Stimulated activated CD4-positive, alpha-beta T cell treated with anti-CD3 and anti-CD28 coated beads, Interleukin-4, amount 100 ng/mL, for 1 hour (primary cell): ENCODE measurements at places on chromosomes 3 and 15.

DNA sequence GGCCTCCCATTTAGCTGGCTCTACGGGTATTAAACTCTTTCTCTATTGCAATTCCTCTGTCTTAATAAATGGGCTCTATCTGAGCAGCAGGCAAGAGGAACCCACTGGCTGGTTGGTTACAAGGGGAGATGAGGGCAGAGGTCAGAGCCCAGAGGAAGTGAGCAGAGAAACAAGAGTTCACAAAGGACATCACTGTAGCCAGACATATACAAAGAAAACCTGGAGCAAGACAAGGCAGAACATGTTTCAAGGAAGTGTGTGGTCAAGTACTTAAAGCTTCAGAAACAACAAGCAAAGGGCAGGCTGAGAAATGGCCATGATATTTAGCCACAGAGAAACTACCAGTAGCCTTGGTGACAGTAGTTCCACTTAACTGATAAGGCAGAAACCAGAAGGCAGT lies 24.3 kb downstream of the SUSD5 start:
- no peak for DNase-seq

GRCh38 chr3:190261015-190261414 lies 61.2 kb downstream of the CLDN1 start:
- no peak for DNase-seq

GRCh38 chr15:82966671-82967071 lies 14.2 kb upstream of the HOMER2 start:
- DNase-seq, result no peak

DNA sequence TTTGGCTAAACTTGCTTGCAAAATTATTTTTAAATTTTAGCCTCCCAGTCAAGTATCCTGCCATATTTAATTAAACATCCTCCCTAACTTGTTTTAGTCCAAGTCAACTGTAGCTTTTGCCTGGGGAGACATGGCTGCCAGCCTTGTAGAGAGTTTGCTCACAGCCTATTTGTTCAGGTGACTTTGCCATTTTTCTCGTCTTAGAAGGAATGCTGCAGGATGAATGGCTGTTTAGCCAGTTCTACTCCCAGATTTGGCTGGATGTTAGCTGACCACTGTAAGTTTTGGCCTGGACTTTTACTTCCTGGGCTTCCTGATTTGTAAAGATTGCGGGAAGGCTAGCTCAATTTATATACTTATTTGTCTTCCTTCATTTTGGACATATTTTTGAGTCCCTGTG lies 236.4 kb upstream of the SGO1 start:
- no peak for DNase-seq

GRCh38 chr3:197883541-197883940 lies 66.4 kb upstream of the RPL35A start:
- DNase-seq, result no peak

- no peak for DNase-seq
These were observed 71.4 kb downstream of the GHSR start for GRCh38 chr3:172376881-172377280.

DNA sequence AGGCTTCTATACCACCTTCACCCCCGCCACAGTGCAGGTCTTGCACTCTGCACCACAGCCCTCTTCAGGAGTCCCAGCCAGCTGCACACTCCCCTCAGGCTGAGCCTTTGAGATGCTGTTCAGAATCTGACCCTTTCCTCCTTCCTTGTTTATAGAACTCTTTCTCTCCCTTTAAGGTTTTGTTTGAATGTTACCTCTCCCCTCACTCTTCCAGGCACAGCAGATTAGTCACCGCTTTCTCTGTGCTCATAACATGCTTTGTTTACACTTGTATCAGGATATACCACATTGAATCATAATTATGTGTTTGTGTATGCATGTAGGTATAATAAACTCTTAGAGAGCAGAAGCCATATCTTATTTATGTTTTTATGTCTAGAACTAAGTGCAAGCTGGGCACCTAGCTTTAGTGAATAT lies 168.4 kb upstream of the BCL6 start:
- DNase-seq, result no peak

GRCh38 chr3:55300701-55301100 lies 186.4 kb downstream of the WNT5A start:
- DNase-seq, result no peak

DNA sequence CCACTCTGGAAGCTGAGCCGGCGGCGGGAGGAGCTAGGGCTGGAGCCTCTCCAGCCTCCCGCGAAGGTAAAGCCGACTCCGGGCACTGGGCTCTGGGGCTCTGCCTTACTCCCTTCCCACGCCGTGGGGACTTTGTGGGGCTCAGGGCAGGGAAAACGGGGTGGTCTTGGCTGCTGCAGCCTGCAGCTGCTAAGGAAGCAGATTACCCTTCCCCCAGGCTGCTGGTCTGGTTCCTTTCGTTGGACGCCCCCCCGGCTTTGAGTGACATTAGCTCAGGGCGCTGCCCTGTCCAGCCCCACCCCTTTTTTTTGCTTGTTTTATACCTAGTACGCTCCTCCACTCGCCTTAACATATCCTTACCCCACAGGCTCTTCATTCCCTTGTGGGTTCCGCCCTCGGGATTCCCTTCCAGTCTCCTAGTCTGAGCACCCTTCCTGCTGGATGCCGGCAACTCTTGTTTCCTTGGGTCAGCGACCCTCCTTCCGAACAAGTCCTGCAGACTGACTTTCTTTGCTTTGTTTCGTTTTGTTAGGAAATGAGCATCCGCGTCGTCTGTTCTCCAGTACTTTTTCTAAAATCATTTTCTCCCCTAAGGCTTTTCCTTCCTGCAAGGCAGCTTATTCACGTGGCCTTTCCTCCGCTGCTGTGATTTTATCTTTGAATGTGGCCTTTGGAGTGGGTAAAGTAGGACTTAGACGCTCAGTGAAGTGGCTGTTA lies 551 bp downstream of the DNAJC13 start:
- peak; percentile 43 for DNase-seq

GRCh38 chr3:51354172-51354571 lies 30.9 kb upstream of the MANF start:
- DNase-seq, result no peak

- no peak for DNase-seq
These were observed 70.2 kb upstream of the PIK3R4 start for GRCh38 chr3:130816561-130817445.

DNA sequence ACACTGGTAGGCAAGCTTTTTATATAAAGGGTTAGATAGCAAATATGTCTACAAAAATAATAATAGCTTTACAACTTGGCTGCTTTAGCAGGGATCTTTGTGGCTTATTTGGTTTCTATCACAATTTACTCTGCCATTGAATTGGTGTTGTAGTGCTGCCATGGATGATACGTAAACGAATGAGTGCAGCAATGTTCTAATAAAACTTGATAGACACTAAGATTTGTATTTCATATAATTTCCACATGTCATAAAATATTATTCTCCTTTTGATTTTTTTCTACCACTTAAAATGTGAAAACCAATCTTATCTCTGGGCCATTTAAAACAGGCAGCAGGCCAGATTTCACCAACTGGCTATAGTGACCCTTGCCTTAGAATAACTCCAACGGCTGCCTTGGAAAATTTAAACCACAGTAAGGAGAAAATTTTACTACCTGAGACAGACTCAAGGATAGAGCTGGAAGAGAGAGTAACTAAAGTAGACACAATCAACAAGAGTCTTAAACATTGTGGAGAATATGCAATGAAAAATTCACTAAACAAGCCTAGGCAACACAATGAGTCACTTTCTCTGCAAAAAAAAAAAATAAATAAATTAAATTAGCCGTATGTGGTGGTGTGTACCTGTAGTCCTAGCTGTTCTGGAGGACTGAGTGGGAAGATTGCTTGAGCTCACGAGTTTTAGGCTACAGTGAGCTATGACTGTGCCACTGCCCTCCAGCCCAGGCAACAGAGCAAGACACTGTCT lies 8.1 kb downstream of the NPHP3 start:
- DNase-seq, result no peak

GRCh38 chr3:45165497-45166283 lies 19.5 kb upstream of the CDCP1 start:
- DNase-seq, result no peak

GRCh38 chr3:94909726-94910125 lies 846.9 kb downstream of the NSUN3 start:
- DNase-seq, result no peak

GRCh38 chr3:93962798-93963197 lies 10.9 kb downstream of the PROS1 start:
- DNase-seq, result no peak

GRCh38 chr3:155110022-155110421 lies 29.9 kb downstream of the MME start:
- no peak for DNase-seq

GRCh38 chr3:131729643-131730017 lies 226.9 kb upstream of the MRPL3 start:
- no peak for DNase-seq

- no peak for DNase-seq
These were observed 20.2 kb upstream of the SKOR1 start for GRCh38 chr15:67805008-67805665.

GRCh38 chr3:182565916-182566796 lies 227.1 kb upstream of the ATP11B start:
- no peak for DNase-seq

- no peak for DNase-seq
These were observed 26.1 kb downstream of the SKIL start for GRCh38 chr3:170383567-170383966.

GRCh38 chr15:40937762-40938535 lies 8.8 kb downstream of the DLL4 start:
- DNase-seq, result no peak

- DNase-seq, result no peak
These were observed 352.5 kb downstream of the DIPK2A start for GRCh38 chr3:144324076-144324475.

DNA sequence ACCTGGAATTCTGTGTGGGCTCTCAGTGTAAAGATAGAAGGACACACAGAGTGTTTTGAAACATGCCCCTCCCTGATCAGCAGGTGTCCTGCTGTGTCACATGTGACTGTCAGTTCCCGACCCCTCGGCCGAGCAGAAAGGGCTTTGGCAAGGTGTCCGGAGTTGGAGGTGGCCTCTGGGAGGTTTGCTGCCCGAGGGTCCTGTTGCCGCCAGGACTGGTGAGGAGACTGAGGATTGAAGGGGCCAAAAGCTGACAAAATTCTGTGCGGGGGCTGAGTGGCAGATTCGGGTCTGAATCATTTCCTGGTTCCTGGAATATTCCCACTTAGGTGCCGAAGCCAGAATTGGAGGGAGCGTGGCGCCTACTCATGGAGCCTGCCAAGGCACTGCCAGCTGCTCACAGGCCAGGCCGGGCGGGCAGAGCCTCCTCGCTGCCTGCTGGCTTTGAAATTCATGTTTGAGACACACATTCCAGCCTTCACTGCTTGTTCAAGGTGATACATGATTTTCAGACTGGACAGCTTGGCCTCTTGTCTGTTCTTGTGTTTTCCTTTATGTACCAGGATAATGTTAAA lies 83.8 kb downstream of the APBA2 start:
- DNase-seq, result no peak

DNA sequence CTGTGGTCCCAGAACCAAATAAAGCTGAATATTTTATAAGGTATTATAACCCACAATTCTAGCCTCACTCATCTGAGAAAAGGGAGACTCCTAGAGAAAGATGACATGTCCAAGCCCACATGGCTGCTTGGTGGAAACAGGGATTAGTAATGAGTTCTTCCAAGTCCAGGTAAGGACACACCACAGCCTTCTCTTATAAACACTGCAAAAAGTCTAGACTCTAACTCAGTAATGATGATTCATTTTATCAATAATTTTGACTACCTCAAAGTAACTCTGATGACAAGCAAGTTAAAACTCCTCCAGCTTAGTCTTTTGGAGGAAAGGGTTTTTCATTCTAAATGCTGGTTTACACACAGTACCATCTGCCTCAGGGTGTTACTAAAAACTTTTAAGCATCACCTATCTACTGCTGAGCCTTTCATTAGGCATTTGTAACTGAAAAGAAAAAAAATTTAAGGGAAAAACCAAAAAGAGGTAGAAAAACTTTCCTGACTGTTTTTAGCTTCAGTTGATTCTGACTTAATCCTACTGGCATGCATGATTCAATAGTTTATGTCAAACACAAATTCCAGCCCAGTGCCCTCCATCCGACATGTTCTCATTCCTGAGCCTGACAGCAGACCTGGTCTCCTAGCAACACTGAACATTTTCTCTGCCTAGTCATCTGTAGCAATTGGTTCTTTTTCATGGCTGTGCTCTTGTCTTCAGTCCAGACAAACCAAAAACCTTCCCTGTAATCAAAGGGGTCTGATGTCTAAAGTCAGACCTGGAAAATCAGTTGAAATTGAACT lies 43.9 kb downstream of the P3H2 start:
- DNase-seq, result no peak

- no peak for DNase-seq
These were observed 257.1 kb upstream of the STT3B start for GRCh38 chr3:31275583-31275982.

DNA sequence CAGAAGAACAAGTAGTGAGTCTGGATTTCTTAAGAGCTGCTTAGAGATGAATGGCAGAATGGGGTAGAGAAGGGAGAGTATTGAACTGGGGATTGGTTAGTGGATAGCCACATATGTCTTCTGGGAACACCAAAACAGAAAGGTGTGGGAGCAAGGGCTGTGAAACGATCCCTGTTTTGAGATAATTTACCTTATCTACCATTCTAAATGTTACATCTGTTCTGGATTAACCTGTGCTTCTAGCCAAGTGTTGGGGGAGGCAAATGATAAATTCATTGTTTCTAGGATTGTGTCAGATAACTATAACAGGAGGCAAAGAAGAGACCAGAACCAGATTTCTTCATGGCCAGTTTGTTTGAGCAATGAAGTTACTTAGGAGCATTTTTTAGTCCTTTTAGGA lies 8.4 kb downstream of the NR1D2 start:
- no peak for DNase-seq

DNA sequence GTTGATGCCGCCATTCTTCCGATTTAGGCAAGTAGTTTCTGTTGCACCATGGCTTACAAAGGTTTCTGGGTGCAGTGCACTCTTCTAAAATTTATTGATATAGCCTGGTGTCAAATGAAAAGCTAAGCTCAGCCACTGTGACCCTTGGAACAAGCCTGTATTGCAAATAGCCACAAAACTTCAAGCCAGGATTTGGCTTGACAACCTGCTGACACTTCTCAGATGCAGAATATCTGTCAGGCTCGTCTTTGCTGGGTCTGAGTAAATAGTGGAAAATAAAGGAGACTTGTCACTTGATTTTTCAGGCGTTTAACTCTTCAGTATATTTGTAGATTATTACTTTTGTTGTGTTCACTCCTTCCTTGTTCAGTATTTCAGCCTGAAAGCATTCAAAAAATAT lies 871.8 kb downstream of the OTOL1 start:
- no peak for DNase-seq

- no peak for DNase-seq
These were observed 9.1 kb downstream of the TASOR start for GRCh38 chr3:56673781-56674457.
